Ammon's horn (tissue), 1 donor: ENCODE measurements at places on chromosomes 4 and X.

DNA sequence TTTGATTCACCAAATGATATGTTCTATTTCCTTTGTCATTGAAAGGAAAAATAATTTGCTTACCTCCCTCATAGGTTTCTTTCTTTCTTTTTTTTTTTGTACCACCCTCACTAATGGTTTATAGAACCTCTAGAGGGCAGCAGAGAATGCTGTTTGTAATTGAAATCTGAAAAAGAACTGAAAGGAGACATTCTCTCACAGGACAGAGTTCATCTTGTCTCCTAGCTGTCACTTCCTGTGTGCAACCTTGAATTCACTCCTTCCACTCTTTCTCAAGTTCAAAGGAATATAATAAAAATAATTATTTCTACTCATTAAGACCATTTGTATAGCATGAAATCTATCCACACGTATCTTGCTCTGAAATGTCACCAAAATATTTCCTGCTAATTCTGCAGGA lies 51.0 kb downstream of the GUCY1B1 start:
- DNase-seq = peak; percentile 60

DNA sequence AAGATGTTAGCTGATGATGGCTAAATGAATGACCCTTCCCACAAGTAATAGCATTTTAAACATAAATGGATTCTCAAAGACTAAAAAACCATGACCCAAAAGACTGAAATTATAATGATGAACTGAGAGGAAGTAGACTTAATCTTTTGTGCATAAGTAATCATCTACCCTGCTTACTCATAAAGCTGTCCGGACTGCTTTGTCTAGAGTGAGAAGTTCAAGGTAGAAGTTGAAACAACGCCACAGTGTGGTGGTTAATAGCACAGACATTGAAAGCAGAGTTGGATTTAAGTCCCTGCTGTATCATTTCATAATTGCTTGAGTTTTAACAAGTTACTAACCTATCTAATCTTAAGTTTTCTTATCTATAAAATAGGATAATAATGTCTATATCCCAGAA lies 346.6 kb downstream of the CENPC start:
- DNase-seq = peak; percentile 8

- no peak for DNase-seq
These were observed 111.5 kb downstream of the MID1 start for GRCh38 chrX:10508891-10509290.

- DNase-seq = peak; percentile 10
These were observed 48.6 kb upstream of the AP1S2 start for GRCh38 chrX:15903186-15903681.

GRCh38 chrX:78321809-78322208 lies 5.6 kb downstream of the CYSLTR1 start:
- DNase-seq = peak; percentile 43

- no peak for DNase-seq
These were observed 375 bp downstream of the FGFR3 start for GRCh38 chr4:1793496-1793840.

DNA sequence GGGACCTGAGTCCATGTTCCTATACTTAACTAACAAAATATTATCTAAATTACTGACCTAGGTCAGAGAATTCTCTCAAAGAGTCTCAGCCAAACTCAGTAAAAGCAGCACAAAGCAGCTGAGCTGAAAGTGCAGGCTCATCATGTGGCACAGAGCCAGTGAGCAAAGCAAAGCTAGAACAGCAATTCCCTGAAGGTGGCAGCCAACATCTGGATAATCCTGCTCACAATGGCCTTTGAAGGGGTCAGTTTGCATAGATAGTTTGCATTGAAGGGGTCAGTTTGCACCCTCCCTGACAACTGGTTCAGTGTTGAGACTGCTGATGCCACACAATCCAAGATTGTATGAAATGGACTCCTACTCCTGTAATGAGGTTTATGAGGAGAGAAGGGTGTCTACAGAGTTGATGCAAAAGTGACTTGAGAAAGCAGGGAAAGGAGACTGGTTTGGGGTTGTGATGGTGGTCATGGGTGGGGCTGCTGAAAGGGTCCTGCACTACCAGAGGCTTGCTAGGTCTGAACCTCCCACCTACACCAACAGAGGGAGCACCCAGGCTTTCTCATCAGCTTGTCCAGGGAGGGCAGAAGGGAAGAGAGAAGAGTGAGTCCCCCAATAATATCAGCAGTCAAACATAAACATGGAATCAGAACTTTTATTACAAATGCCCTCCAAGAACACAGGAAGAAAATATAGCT lies 39.7 kb downstream of the TRIM61 start:
- DNase-seq = peak; percentile 76

GRCh38 chr4:165199722-165200121 lies 7.6 kb upstream of the KLHL2 start:
- no peak for DNase-seq

DNA sequence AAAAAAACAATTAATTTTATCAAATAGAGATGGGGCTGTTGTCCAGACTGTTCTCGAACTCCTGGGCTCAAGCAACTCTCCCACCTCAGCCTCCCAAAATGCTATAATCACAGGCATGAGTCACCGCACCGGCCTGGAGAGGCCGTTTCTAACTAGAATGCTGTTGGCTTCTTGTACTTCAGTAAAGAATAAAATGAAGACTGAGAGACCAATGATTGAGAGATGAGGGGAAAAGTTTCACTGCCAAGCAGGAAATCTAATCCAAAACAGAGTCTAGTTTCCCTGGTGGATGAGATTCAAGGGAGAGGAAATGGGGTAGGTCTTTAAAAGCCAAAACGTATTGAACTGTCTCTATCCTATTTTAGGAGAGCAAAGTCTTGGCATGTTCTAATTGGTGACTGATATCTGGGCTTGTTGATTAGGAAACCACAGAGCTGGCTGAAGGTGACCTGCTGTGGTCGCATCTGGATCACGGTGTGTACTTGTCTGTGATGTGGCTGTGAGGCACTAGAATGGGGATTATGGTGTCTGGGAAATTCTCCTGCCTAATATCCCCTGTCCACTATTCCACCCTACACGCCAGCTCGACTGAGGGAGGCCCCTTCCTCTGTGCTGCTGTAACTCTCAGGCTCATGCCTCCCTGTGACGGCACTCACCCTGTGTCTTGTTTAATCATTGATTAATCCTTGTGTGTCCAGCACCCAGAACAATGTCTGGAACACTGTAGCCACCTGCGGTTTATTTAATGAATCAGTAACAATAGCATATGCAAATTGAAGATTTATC lies 15.0 kb upstream of the TRIM2 start:
- DNase-seq = no peak

- peak; percentile 20 for DNase-seq
These were observed 527.4 kb downstream of the C4orf33 start for GRCh38 chr4:129623233-129623875.

DNA sequence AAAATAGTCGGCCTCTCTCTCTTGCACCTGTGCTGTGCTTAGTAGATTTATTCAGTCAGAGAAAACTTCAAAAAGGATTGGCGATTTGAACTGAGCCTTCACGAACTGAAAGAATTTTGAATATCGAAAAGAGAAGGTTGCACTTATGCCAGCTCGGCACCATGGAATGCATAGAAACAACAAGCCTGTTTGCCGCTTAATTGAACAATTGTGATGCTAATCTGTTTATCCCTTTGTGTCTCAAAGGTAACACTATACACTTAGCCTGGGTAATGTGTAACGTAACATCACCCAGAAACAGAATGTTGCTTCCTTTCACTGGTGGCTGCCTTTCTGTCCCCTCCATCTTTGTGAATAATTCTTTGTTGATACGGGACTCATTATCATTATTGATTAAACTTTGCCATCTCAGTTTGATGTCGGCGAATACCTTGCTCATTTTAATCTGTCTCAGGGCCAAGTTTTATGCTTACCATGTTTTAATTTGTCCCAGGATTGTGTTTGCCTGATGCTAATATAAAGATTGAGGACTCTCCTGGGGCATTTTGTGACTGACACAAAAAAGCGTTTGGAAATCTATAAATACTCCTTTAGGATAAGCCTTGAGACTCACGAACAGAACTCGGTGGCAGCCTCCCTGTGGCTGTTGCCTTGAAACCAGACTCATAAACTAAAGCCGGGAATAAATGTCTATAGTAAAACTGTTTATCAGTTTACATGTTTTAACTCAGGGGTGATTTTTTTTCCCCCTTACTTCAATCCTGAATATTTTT lies 400.5 kb downstream of the RAPGEF2 start:
- no peak for DNase-seq

DNA sequence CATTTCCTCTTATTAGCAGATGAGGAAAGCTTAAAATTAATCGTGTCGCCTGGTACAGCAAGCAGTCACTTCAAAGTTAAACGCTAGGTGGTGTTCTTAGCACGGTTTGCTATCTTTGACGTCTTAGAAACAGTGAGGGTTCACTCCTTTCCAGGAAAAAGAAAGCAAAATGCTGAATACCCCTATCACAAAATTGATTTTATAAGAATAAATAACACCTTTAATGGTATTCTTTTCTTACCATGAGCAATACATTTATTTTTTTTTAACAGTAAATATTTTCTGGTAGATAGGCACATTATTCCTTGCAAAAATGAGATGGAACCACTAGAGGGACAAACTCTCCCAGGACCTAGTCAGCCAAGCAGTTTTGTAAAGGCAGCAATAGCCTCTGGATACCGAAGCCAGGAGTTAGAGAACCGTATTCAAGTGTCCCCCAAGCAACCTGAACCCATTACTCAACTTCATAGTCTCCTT lies 153.9 kb downstream of the KDR start:
- DNase-seq = peak; percentile 72
